ENCODE measurements at places on chromosomes 12 and 14.
A peak's percentile ranks its signal among the peaks of the same experiment; 100 is the strongest.

DNA sequence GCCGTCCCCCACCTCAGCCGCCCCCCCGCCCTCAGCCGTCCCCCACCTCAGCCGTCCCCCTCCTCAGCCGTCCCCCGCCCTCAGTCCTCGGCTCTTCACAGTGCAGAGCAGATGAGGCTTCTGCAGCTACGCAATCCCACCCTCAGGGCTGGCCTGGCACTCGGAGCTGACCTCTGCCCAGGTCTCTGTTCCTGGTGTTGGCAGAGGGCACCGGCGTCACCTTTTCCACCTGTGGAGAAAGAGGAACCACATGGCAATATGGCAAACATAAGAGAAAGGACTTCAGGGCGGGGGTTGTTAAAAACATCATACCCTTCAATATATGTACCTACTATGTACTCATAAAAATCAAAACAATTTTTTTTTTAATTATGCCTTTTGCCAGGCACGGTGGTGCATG, 45.8 kb downstream of the MLXIP start:
- no peak for DNase-seq

- DNase-seq: no peak
These were observed 48.2 kb downstream of the MBIP start for GRCh38 chr14:36271939-36272907.

- no peak for DNase-seq
These were observed at the start of gene RBP5 for GRCh38 chr12:7128681-7129286. Gene RBP5 (minus strand): TSS chr12:7128889. CDS start chr12:7128775, 114 bp downstream.

DNA sequence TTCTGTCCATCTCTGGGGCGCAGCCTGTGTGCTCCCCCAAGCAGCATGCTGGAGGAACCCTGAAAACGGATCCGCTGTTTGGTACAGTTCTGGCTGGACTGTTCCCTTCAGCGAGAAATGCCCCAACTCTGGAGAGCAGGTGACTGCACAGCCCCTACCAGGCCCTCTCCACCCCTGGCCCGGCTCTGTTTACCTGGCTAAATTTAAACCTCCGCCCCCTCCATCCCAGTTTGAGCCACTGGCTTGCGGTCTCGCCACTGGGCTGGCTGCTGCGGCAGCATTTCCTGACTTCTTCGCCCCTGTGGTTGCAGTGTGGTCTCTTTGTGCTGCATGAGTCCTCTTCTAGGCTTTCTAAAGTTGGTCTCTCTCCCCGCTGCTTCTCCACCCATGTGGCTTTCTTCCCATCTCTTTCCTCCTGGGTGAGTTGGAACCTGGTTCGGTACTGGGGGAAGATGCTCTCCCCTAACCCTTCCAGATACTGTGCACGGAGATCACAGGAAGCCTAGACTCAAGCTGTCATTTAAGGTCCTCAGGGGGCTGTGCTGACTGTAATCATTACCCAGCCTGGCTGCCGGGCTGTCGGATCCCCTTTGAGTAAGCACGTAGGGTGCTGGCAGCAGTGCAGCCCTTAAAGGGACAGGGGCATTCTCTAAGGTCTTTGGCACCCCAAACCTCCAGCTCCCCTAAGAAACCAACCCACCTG, 60.6 kb downstream of the FBXL14 start:
- no peak for DNase-seq

- DNase-seq: peak; percentile 53
These were observed 122.0 kb upstream of the FRMD6 start for GRCh38 chr14:51529736-51530135.

DNA sequence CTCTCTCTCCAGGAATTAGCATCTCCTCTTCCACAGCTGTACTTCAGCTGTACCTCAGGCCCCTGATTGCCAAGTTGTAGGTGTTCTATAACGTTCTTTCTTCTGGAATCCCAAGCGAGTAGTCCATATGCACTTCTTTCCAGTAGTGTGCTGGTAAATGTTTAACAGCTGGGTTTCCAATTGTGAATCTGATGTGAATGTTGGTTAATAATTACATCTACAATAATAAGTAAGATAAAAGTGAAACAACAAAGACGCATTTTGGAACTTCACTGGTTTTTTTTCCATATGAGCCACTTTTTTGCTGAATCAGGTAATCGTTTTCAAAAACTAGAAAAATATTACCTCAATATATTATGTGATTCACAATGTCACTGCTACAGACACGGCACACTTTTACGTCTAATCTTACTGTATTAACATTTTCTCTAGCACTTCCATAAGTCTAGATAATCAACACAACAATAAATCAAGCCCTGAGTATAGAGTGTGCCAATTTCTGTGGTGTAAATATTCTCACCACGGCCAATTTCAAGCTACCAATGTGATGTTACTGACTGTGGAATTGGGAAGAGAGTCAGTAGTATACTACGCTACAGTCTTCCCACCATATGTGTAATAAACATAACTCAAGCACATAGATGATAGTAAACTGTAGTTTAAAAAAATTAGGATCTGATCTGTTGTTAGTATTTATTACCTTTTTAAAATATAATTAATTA, 113.0 kb downstream of the ZFP36L1 start:
- no peak for DNase-seq

GRCh38 chr12:118119449-118119879, 15.7 kb upstream of the VSIG10 start:
- no peak for DNase-seq

- no peak for DNase-seq
These were observed 5.3 kb upstream of the HIF1A start for GRCh38 chr14:61690039-61690438.

DNA sequence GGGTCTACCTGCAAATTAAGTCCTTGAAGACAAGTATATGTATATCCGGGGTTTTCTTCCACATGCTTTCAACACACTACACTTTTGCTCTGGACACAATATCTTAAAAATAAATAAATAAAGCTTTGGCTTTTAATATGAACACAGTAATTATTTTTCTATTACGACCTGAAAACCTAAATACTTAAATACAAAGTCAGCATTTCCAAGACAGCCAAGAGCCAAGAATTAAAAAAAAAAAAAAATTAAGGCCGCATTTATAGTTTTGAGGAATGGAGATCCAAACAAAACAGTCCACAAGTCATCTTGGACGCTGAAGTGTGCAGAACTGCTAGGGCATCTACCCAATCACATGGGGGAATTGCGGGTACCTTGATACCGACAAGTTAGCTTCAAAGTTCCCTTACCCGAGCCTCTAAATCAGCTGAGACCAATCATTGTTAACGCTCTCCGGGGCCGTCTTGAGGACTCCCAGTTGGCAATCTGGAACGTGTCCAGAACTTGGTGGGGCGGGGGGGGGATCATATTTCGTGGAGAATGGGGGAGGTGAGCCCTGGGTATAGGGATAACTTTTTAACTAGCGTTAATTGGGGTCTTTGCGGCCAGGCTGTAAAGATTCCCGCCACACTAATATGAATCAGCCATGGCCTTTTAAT, 731 bp upstream of the PCNX4 start:
- DNase-seq: peak; percentile 72

All from NCI-H524 treated with DMSO at 0.1 percent for 48 hours (cell line).